ENCODE measurements at places on chromosomes 1 and 21. TPM values are rescaled to one million over a fixed set of nuclear protein-coding genes. Genes with fewer than 3 reads are reported as not detected.

GRCh38 chr1:228899421-228899956, 164.2 kb downstream of the RHOU start:
- DNase-seq: no peak

- no peak for DNase-seq
These were observed 16.5 kb downstream of the TNFRSF1B start for GRCh38 chr1:12183095-12183794.

DNA sequence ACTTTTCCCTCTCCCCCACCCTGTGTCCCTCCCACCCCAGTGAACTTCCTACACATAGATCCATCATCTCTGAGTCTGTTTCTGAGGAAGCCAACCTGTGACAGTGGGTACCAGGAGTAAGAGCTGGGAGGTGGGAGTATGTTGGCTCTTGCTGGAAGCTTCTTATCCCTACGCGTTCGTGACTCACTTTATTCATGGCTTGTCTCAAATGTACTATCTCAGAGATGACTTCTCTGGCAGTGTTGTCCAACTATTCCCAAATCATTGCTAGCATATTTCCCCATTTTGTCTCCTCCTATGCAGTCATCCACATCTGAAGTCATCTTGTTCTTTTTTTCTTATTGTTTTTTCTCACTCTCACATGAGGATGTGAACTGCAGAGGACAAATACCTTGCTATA, 88.0 kb downstream of the HIVEP3 start:
- no peak for DNase-seq

- no peak for DNase-seq
These were observed 158.9 kb downstream of the KCNK2 start for GRCh38 chr1:215241451-215241850.

The CAPN8 gene
- 2.7 TPM for polyA plus RNA-seq

Measured in renal pelvis (tissue), 12 donors.